Activated B cell treated with CpG ODN at 0.5 μM for 24 hours (primary cell): ENCODE measurements at places on chromosomes 5 and 9. TPM values are rescaled to one million over a fixed set of nuclear protein-coding genes. Genes with fewer than 3 reads are reported as not detected.
A peak's percentile ranks its signal among the peaks of the same experiment; 100 is the strongest.

DNA sequence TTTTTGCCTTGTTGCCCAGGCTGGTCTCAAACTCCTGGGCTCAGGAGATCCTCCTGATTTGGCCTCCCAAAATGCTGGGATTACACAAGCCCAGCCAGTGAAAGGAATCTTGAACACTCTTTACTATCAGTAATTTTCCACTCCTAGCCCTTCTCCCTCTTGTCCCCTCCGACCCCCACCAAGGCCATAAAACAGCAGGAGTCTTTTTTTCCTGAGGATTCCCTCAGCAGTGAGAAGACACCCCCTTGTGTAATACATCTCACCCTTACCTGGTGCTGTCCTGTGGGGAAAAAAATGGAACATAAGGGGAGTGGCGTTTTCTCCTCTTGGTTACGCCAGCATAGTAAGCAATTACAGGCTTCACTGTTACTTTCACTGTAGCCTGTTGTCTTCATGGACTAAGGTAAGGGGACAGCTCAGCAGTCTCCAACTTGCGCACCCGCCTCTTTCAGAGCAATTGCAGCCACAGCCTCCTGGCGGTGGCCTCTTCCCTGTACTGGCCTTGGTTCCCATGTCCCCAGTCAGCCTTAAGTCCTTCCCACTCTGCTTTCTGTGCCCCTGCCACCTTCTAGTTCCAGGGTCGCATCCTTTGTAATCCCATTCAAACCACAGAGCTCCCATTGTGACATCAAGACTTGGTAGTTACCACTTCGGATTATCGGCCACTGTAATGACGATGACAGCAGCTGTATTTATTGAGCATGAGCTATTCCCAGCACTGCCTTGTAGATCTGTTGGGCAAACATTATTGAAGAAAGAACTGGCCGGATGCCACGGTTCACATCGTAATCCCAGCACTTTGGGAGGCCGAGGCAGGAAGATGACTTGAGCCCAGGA is 10.0 kb downstream of the NAIF1 start:
- H3K36me3 ChIP-seq = peaks cover 3% of the 10 kb centered on the region
- no peak for DNase-seq
- no peak overlapping the region for H3K27ac ChIP-seq

DNA sequence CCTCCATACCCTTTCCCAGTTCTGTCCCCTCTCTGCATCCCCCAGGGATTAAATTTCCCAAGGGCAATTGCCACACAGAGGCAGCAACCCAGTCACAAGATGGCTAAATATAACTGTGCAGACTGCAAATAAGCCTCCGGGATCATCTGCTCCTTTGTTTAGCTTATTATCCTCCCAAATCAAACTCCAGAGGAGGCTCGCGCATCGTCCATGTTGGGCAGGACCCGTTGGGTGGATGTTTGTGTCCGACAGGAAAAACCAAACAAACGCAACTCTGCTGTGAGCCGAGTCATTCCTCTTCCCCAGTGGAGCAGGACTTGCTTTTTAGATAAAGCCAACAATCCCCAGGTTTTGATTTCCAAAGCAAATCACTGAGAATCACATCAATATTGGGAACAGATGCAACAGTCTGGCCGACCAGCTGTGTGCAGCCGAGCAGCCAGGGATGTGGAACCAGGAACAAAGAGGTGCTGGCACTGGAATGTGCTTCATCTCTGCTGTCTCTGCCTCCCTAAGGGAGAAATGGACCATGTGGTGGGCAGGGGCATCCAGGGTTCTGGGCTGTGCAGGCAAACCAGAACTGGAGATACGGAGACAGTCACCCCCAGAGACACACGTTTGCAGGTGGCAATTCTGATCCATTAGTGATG is 89.8 kb downstream of the PTTG1 start:
- no peak overlapping the region for H3K4me3 ChIP-seq
- DNase-seq = no peak
- H3K27ac ChIP-seq = no peak overlapping the region
- H3K4me1 ChIP-seq = peaks cover 16% of the 10 kb centered on the region
- no peaks in the 10 kb centered on the region for H3K36me3 ChIP-seq
- H3K27me3 ChIP-seq = peaks cover 6% of the 10 kb centered on the region

DNA sequence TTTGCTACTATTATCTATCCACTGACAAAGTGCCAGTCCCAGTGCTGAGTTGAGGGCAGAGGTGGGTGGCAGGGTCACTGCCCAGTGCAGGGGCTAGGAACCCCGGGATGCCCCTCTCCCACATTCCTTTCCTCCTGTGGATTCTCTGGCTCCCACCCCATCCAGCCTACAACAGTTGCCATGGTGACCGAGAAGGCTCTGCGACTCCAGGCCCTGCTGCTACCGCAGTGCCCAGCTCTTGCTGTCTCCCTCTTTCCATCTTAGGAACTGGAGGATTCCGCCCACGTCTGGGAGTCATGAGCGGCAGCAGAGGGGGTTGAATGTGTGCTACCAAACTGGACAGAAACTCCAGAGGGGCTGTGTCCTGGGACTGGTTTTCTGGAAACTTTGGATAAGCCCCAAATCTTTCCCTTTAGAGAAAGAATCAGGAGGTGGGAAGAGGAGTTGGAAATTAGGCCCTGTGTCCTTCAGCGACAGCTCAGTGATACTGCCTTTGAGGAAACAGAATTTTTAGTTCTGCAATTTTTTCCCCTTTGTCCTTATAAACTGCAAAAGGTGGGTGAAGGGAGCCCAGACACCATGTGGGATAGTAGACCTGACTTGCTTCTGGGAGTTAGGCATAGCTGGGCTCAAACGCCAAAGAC is 20.7 kb upstream of the C5orf47 start:
- DNase-seq = no peak
- no peaks in the 10 kb centered on the region for H3K36me3 ChIP-seq
- no peak overlapping the region for H3K27ac ChIP-seq
- H3K4me1 ChIP-seq = peaks cover 6% of the 10 kb centered on the region

- H3K27me3 ChIP-seq = no peaks in the 10 kb centered on the region
- DNase-seq = no peak
- H3K27ac ChIP-seq = no peak overlapping the region
- H3K4me3 ChIP-seq = no peak overlapping the region
- no peaks in the 10 kb centered on the region for H3K36me3 ChIP-seq
Observed at GRCh38 chr5:68431601-68432337, 216.2 kb downstream of the PIK3R1 start.

DNA sequence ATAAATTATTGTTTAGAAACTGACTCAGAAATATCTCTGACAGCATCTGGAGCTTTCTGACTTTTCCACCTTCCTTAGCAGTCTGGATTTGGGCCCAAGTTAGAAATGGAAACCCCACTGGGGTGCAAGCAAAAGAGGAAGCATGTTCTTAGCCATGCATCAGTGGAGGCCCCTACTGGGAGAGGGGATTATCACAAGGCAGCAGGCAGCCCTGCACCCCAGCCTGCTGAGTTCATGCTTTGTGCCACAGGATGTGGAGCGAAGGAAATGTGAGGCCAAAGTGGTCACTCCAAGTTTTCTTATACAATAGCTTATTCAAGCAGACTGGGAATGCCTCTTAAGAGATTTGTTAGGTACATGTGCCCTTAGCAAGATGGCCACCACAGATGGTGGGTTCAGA is 146.5 kb upstream of the TLX3 start:
- H3K27ac ChIP-seq = no peak overlapping the region

DNA sequence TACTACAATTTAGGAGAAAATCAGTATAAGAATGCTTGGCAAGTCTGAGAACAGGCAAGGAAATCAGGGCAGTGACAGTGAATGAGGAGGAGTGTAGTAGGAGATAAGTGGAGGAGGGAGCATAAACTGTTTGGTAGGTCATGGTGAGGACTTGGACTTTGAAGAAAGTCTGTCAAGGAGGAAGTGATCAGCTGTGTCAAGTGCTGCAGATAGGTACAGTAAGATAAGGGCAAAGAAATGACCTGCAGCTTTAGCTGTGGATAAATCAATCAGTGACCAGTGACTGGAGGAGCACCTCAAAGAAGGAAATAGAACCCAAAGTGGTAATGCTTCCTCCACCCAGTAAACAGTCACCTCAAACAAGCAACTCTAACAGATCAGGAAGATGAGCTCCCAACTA is 106.3 kb downstream of the RAPGEF6 start:
- no peaks in the 10 kb centered on the region for H3K27me3 ChIP-seq
- no peak overlapping the region for H3K27ac ChIP-seq
- H3K36me3 ChIP-seq = peaks cover 13% of the 10 kb centered on the region
- no peak for DNase-seq
- H3K4me1 ChIP-seq = peaks cover 34% of the 10 kb centered on the region
- no peak overlapping the region for H3K4me3 ChIP-seq

DNA sequence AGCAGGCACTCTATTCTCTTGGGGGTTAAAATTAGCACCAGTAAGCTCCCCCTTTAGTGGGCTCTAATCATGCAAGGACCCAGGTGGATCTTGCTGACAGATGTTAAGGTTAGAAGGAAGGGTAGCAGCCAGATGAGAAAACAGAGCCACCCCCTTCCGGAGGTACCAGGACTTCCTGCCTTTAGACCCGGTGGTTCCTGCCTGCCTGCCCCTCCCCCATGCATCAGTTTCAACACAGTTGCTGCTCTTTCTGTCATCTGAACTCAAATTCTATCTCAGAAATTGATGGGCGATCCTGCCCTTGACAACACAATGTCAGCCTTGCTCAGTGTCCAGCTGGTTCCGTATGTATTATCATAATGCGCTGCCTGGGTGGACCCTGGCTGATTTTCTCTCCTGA is 287.3 kb downstream of the EBF1 start:
- peak; percentile 42 for DNase-seq
- peaks cover 56% of the 10 kb centered on the region for H3K36me3 ChIP-seq
- peak overlapping the region; percentile 55 for H3K4me3 ChIP-seq
- peak overlapping the region; percentile 89 for H3K27ac ChIP-seq

GRCh38 chr5:13115476-13115875 is 829.0 kb downstream of the DNAH5 start:
- no peak for DNase-seq

DNA sequence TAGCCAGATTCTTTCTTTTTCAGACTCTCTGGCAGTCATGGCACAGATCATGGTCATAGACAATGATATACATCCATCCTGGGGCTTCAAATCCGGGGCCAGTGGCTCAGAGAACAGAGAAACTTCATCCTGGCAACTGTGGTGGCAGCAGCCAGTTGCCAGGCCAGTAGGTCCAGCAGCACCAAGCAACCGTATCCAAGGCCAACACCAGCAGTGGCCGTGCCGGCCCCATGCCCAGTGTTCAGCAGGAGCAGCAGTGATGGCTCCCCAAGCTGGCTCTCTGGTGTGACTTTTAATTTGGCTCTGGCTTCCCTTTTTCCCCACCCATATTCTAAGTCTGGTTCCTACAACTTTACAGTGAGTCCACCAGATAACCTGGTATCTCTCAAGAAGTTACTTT is 300.5 kb downstream of the DEPDC1B start:
- H3K36me3 ChIP-seq = no peaks in the 10 kb centered on the region
- no peak for DNase-seq
- no peaks in the 10 kb centered on the region for H3K27me3 ChIP-seq
- no peak overlapping the region for H3K4me3 ChIP-seq

GRCh38 chr9:81538890-81539289 is 150.5 kb downstream of the TLE1 start:
- H3K4me3 ChIP-seq = no peak overlapping the region
- H3K27ac ChIP-seq = no peak overlapping the region
- H3K27me3 ChIP-seq = peaks cover 3% of the 10 kb centered on the region
- no peak for DNase-seq
- H3K36me3 ChIP-seq = no peaks in the 10 kb centered on the region

GRCh38 chr9:24939109-24939850 is 393.6 kb upstream of the IZUMO3 start:
- no peaks in the 10 kb centered on the region for H3K27me3 ChIP-seq
- no peak overlapping the region for H3K4me3 ChIP-seq

DNA sequence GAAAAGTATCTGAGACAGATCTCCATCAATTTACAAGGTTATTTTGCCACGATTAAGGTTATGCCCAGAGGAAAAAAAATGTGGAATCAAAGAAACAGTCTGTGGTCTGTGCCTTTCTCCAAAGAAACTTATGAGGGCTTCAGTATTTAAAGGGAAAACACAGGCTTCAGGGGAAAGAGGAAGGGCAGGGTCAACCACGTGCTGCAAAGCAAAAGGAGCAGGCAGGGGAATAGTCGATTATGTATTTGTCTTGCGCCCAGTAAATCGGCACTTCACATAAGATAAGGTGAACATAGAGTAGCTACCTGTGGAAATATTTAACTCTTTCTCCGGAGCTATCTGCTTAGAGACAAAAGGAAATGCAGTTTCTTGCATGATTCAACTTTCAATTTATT is 343.7 kb downstream of the RAB3C start:
- H3K4me1 ChIP-seq = no peaks in the 10 kb centered on the region
- no peak for DNase-seq
- H3K27ac ChIP-seq = no peak overlapping the region
- no peak overlapping the region for H3K4me3 ChIP-seq
- H3K36me3 ChIP-seq = no peaks in the 10 kb centered on the region

- no peaks in the 10 kb centered on the region for H3K4me1 ChIP-seq
- H3K4me3 ChIP-seq = no peak overlapping the region
- no peaks in the 10 kb centered on the region for H3K36me3 ChIP-seq
- peaks cover 14% of the 10 kb centered on the region for H3K27me3 ChIP-seq
Observed at GRCh38 chr5:73540192-73540591, 25.2 kb downstream of the ANKRA2 start.

- H3K4me1 ChIP-seq = peaks cover 8% of the 10 kb centered on the region
- H3K4me3 ChIP-seq = no peak overlapping the region
- peaks cover 39% of the 10 kb centered on the region for H3K27me3 ChIP-seq
Observed at GRCh38 chr5:136191304-136192014, 1.5 kb downstream of the SMIM32 start.

DNA sequence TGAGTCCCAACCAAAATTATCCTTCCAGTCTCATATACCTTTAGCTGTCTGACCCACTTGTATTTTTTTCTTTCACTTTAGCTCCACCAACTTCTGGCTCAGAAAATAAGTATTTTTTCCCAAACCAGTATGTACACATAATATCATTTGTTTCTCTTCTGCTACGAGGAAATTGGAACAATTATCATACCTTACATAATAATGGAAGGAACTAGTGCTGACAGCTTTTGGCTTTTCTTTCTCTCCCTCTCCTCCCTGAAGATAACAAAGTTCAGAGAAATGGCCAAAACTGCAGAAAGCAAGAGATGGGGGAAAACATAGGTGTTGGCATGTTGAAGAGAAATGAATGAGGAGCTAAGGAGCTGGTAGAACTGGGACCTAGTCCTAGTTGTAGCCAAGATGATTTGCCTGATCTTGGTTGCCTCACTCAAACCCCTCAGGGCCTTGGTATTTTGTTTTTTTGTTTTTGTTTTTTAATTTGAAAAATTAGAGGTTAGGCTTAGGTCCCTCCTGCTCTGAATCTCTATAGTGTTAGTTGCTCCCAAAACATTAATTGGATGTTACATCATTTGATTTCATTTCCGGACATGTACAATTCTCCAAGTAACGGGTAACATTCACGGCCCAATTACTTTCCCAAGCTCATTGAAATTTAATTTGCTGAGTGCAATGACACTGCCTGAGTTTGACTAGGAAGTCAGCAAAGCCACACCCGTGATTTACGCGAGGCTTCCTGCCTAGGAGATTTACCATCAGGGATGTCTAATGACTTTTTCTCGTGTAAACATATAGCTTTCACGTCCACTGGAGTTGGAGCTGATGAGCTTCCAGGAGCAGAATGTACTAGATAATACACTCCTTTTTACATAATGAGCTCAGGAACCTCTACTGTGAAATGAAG is 291.6 kb downstream of the TLE1 start:
- no peaks in the 10 kb centered on the region for H3K27me3 ChIP-seq
- H3K4me1 ChIP-seq = no peaks in the 10 kb centered on the region
- H3K27ac ChIP-seq = no peak overlapping the region

- H3K27me3 ChIP-seq = no peaks in the 10 kb centered on the region
- DNase-seq = no peak
- no peak overlapping the region for H3K4me3 ChIP-seq
- no peaks in the 10 kb centered on the region for H3K4me1 ChIP-seq
- H3K36me3 ChIP-seq = no peaks in the 10 kb centered on the region
Observed at GRCh38 chr5:53288511-53288910, 179.0 kb upstream of the MOCS2 start.

The IFNA13 gene
- not detected in 2 replicates for total RNA-seq

The KCNV2 gene
- not detected in 2 replicates for total RNA-seq

The BTNL8 gene
- not detected in 2 replicates for total RNA-seq

The SLC1A3 gene
- 0.44 and 0.82 TPM in 2 replicates for total RNA-seq

The CAMLG gene
- 22.2 and 23.9 TPM in 2 replicates for total RNA-seq

The TTC23L gene
- total RNA-seq = not detected in 2 replicates
